ENCODE measurements at places on chromosomes 11 and 22. TPM values are rescaled to one million over a fixed set of nuclear protein-coding genes. Genes with fewer than 3 reads are reported as not detected.

- H3K27me3 ChIP-seq: no peaks in the 10 kb centered on the region
- no peaks in the 10 kb centered on the region for H3K4me1 ChIP-seq
- DNase-seq: no peak
- H3K4me3 ChIP-seq: no peak overlapping the region
- peaks cover 39% of the 10 kb centered on the region for H3K36me3 ChIP-seq
These were observed 6.8 kb downstream of the SELENOO start for GRCh38 chr22:50207383-50208140.

GRCh38 chr11:115133475-115134209 is 370.6 kb downstream of the CADM1 start:
- peaks cover 33% of the 10 kb centered on the region for H3K4me1 ChIP-seq
- no peak for DNase-seq
- H3K4me3 ChIP-seq: no peak overlapping the region
- H3K27ac ChIP-seq: no peak overlapping the region
- no peaks in the 10 kb centered on the region for H3K36me3 ChIP-seq

- H3K27me3 ChIP-seq: no peaks in the 10 kb centered on the region
- no peaks in the 10 kb centered on the region for H3K4me1 ChIP-seq
- no peak overlapping the region for H3K27ac ChIP-seq
- DNase-seq: no peak
These were observed 76.4 kb downstream of the CDKN1C start for GRCh38 chr11:2808850-2809846.

BTG4 gene
- polyA plus RNA-seq: 0.34 TPM

FADS3 gene
- 116 TPM for polyA plus RNA-seq

DNA sequence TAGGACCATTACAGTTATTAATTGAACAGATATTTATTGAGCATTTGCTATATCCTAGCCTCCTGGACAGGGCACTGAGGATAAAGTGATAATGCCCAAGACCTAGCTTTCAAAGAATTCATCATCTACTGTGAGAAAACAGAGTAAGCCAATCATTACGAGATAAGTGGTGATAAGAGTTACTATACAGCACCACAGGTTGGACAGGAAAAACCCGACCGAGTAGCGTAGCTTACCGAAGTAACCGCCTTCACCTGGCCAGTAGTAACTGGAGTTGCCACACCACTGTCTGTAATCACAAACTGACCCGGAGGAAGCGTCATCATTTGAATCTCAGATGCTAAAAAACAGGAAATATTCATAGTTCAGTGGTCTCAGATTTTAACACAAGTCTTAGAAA is 10.0 kb upstream of the NFRKB start:
- no peaks in the 10 kb centered on the region for H3K4me1 ChIP-seq
- DNase-seq: no peak
- no peak overlapping the region for H3K4me3 ChIP-seq
- H3K36me3 ChIP-seq: peaks cover 31% of the 10 kb centered on the region
- H3K27me3 ChIP-seq: no peaks in the 10 kb centered on the region

DNA sequence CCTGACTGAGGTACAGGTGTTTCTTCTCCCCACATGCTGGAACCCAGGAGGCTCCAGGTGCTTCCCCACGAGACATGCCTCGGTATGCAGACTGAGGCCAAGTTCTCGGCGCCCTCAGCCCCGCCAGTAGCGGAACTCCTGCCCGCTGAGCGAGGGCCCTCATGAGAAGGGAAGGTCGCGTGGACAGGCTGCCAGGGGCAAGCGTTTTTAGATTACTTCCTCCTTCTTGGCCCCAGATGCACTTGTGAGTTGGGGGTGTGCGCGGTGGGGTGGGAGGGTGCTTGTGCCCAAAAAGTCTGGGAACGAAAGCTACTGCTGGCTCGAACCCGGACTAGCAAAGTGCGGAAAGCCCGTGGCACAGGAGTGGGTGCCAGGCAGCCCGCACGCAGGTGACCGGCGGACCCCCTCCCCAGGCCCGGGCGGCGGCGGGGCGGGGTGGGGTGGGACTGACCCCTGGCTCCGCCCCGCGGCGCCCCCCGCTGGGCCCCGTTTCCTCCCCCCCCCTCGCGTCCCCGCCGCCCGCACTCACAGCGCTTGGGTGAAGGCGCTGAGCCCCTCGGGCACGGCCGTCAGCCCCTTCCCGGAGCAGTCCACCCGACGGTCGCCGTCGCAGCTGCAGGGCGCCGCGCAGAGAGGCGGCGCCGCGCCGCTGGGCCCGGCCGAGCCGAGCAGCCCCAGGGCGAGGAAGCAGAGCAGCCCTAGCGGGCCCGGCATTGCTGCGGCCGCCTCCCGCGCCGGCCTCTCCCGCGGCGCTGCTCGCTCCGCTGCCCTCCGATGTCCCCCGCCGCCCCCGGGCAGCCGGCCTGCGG is 797 bp downstream of the LGR4 start:
- peak overlapping the region; percentile 87 for H3K4me3 ChIP-seq
- peak overlapping the region; percentile 75 for H3K27ac ChIP-seq
- H3K36me3 ChIP-seq: no peaks in the 10 kb centered on the region

Data from SK-N-SH (cell line).